ENCODE measurements at places on chromosomes 16 and 17.

- DNase-seq: no peak
Observed at GRCh38 chr16:73199214-73199613, 151.3 kb upstream of the ZFHX3 start.

- no peak for DNase-seq
Observed at GRCh38 chr16:8816967-8817655, 19.5 kb downstream of the PMM2 start.

DNA sequence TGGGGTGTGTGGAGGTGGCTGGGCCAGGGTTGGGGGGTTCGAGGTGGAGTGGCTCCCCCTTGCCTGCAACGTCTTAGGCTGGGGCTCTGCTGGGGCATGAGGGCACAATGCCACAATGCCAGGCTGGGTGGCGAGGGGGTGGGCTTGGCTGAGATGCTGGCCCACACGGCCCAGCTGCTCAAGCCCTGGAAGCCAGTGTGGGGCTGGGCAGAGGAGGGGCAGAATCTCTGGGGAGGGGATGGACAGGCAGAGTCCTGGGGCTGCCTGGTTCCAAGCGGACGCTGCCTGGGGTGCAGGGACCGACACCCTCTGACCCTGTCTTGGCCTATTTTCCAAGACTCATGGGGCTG, 37.5 kb upstream of the SSTR5 start:
- DNase-seq: no peak

- no peak for DNase-seq
Observed at GRCh38 chr16:69851491-69852240, 89.5 kb downstream of the WWP2 start.

DNA sequence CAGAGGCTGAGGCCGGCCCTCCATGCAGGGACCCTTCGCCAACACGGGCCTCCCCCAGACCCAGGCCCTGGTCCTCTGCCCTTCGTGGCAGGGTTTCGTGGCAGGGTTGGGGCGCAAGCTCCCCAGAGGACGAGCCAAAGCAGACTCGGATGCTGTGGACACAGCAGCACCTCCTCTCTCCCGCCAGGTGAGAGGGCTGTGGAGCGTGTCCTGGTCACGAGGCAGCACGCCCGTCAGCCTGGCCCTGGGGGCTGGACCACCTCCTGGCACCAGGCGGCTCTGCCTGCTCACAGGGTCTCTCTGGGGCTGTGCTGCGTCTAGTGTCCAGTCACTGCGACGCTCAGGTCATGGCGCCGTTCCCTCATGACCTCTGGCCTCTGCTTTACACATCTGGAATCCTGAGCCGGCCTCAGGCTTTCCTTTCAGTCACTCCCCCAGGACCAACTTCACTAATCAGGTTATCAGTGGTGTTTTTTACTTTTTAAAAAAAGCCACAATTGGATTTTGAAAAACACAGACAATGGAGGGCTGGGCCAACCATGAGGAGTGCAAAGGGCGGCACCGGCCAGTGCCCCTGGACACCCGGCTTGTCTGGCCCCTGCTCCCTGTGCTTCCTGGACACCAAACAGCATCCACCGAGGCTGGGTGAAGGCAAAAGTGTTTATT, 5.4 kb downstream of the NDUFAF8 start:
- DNase-seq: no peak

- DNase-seq: peak; percentile 6
Observed at GRCh38 chr16:55701442-55702319, 45.9 kb downstream of the SLC6A2 start.

- no peak for DNase-seq
Observed at GRCh38 chr17:58823051-58823525, 67.4 kb downstream of the PPM1E start.

- DNase-seq: no peak
Observed at GRCh38 chr17:81052199-81052997, 17.4 kb downstream of the BAIAP2 start.

- DNase-seq: no peak
Observed at GRCh38 chr17:31511195-31511578, 119.7 kb downstream of the RAB11FIP4 start.

- no peak for DNase-seq
Observed at GRCh38 chr16:56460101-56460500, 8.7 kb downstream of the OGFOD1 start.

DNA sequence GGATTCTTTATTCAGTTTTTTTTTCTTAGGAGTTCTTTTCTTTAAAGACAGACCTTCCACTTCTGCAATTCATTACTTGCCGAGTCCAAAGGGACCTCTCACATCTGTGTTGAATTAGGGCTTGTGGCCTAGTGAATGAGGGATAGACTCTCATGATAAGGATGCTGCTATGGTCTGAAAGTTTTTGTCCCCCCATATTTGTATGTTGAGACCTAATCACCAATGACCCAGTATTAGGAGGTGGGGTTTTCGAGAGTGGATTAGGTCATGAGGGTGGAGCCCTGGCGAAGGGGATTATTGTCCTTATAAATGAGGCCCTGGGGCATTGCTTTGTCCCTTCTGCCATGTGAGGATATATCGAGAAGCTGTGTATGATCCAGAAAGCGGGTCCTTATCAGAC, 9.5 kb downstream of the KRT12 start:
- DNase-seq: no peak

GRCh38 chr16:47230296-47230695, 86.6 kb upstream of the NETO2 start:
- DNase-seq: no peak

DNA sequence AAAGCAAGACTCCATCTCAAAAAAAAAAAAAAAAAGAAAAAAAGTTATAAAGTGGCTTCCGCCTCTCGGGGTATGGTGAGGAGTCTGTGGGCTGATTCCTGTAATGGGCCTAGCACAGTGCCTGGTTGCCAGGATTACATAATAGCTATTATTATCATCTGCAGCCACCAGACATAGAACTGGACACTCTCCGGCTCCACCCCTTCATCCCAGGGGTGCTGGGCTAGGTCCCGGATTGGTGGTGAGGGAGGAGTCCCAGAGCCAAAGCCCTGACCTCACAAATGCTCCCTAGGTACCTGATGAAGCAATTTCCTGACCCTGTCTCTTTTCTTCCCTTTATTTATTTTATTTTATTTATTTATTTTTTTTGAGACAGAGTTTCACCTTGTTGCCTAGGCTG, 11.6 kb upstream of the ADGRG1 start:
- DNase-seq: no peak

DNA sequence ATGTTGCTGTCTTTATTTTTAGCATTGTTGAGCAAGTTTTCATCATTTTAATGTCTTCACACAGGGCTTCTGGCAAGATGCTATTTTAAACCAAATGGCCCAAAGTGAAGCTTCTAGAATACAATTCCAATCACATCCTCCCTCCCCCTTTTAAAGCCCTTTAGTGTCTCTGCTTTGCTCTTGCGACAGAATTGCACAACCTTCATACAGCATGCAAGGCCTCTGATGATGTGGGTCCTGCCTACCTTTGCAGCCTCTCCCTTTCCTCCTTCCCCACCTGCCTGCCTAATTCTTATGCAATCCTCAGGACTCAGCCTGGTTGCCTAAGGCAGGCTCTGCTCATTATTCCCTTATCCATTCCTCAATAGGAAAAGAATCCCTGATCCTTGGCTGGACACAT, 381.7 kb downstream of the SLC39A11 start:
- DNase-seq: no peak
